ENCODE measurements at places on chromosomes 2 and 18.

DNA sequence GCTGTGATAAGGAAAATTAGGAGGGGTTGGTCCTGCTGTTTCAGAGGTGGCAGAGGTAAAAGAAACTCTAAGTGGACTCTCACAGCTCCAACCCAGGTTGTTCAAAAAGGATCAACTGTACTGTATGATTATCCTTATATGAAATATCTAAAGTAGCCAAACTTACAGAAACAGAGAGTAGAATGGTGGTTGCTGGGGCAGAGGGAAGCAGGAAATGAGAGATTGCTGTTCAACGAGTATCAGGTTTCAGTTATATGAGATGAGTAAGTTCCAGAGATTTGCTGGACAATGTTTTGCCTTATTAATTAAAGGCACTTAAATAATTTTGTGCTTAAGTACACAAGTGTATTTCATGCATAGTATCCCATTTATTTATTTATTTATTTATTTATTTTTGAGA, 972.0 kb upstream of the LRRTM1 start:
- DNase-seq, result no peak

DNA sequence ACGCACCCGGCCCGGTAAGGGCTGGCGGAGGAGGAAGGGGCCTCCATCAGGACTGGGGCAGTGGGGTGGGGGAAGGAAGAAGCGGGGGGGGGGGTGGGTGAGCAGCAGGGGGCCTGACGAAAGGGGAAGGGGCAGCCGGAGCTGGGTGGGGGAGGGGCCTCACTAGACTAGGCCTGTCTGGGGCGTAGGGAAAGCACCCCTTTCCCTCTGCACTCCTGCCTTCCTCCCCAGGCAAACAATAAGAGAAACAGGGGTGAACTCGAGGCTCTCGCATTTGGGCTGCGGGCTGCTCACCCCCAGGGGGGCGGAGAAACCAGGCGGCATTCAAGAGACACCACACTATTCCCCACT, 82.7 kb upstream of the POMC start:
- DNase-seq, result no peak

- no peak for DNase-seq
Observed at GRCh38 chr2:70961648-70961994, 16.8 kb upstream of the ANKRD53 start.

- DNase-seq, result no peak
Observed at GRCh38 chr18:78160961-78161656, 818.5 kb upstream of the SALL3 start.

DNA sequence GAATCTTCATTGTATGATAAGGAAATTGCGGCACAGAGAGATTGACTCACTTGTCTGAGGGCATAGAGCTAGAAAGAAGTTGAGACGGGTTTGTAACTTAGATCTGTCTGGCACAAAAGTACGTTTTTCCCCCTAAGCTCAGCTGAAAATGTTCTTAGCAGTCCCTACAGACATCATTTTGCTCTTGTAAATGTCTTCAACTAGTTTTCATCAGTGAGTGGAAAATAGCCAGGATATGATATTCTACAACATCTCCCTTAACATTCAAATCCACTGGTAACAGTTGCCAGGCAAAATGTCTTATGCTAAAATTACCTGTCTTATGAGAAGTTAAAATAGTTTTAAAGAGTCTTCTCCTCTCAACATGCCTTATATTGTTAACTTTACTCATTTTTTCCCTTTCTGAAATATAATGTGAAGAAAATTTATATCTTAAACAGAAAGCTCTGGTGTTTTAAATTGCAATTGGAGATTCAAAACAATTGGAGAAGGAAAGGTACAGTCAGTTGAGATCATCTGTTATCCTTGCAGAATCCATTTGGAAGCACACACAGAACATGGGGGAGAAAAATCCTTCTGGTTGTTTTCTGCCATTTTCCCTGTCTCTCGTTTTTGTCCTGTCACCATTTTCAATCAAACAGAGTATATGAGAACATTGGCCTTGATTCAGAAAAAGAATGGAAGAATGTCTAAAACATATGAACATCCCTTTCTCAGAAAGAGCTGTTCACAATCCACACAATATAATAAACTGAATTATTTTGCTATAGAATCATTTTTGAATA, 255.0 kb downstream of the TRIB2 start:
- DNase-seq, result no peak

GRCh38 chr2:170972296-170973224, 43.5 kb downstream of the GORASP2 start:
- DNase-seq, result no peak

GRCh38 chr2:227477291-227477690, 5.3 kb downstream of the AGFG1 start:
- no peak for DNase-seq

- no peak for DNase-seq
Observed at GRCh38 chr2:134178138-134178877, 75.6 kb upstream of the MGAT5 start.

GRCh38 chr2:105864262-105864661, 119.5 kb downstream of the NCK2 start:
- no peak for DNase-seq

GRCh38 chr18:3212657-3213056, 7.1 kb downstream of the MYOM1 start:
- DNase-seq, result no peak

DNA sequence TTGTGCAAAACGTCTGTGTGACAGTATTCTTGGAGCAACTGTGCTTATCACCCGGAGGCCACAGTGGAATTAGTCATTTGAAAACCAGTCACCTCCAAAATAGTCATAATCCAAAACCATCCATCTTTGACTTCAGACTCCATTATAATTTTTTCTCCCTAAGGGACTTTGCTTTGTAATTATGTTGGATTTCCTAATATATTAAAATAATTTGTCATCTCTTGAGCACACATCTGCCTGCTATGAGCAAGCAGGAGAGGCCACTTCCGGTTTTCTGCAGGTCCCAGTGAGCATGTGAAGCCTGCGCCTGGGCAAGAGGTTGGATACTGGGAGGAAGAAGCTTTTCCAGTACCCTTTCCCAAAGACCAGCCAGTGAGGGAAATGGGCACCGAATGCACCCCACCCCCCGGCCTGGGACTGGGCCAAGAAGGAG, 57.7 kb downstream of the ODC1 start:
- DNase-seq, result no peak

DNA sequence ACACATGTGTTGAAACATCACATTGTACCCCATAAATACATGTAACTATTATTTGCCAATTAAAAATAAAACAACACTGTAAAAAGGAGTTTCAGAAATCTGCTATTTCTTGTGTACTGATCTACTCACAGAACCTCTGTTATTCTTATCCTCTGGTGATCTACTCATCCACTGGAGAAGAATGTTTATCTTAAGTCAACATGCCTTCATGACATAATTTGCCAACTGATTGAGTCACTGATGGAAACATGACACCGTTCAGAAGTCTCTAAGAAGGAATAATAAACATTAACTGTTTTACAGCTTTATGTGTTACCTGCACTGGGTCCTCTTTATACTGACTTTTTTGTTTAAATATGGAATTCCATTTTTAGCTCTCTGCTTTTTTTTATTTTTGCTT, 555.2 kb downstream of the DCDC2C start:
- no peak for DNase-seq

DNA sequence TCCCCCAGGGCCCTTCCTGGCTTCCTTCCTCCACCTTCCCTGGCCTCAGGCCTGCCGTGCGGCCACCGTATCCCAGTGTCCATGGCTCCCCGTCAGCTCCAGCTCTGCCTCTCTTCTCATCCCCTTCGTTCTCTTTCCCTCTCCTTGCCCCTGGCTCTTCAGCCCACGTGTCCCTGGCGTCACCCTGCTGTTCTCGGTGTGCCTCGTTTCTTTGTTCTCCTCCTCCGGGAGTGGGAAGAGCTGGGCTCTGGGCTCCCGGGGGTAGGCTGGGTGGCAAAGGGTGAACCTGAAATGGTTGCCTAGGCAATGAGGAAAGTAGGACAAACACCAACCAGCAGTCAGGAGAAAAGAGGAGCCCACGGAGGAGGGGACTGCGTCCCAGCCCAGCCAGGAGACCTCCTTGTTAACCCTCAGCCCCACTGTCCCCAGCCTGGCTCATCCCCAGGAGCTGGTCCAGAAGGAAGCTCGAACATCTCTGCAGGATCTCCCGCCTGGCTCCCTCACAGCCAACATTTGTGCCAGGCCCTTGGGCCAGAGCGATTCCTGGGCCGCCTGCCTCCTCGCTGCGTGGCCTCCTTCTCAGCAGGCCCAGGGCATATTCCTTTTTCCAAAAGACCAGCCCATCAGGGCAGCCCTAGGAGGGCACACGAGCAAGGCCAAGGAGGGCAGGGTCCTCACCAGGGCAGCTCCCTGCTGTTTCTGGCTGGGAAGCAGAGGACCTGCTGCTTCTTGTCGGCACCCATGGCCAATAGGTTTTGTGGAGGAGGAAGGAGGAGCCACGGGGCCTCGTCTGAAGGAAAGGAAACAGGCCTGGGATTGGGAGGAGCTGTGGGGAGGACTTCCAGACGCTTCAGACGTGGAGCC, 30.9 kb upstream of the DNMT3A start:
- no peak for DNase-seq

- DNase-seq, result no peak
Observed at GRCh38 chr2:129767346-129768035, 212.0 kb upstream of the RAB6C start.

DNA sequence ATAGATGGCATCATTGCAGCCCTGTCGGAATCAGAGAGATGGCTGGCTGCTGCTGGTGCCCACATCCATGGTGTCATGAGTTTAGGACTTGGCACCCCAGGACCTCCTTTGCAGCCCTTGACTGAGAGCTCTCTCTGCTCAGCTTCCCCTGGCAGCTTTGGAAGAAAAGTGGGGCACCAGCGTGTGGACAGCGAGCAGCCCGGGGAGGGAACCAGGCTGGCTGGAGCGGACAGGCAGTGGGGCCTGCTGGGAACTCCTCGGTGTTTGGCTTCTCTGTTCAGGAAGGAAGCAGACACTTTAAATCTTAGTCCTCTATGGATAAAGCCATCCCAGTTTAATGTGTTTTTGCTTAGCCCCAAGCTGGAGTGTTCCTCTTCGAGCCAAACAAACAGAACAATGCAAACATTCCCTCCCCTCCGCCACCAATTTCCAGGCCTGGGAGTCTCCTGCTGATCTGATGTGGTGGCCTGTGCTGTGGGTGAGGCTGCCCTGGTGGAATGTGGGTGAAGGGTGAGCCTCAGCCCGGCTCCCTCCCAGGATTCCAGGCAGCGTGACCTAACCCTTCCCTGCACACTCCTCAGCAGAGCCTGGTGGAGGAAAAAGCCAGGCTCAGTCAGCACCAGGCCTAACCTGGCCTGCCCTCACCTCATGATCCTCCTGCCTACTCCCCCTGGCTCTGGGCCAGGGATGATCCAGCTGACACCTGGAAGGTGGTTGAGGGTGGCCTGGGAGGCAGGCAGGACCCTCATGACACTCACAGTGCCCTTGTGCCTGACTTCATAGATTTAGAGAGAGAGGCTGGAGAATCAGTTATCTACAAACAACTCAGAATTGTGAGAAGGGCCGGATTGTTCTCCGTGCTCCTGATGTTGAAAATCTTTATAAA, 21.6 kb upstream of the ITGB6 start:
- DNase-seq, result no peak

- no peak for DNase-seq
Observed at GRCh38 chr18:78713069-78713468, 266.5 kb upstream of the SALL3 start.

DNA sequence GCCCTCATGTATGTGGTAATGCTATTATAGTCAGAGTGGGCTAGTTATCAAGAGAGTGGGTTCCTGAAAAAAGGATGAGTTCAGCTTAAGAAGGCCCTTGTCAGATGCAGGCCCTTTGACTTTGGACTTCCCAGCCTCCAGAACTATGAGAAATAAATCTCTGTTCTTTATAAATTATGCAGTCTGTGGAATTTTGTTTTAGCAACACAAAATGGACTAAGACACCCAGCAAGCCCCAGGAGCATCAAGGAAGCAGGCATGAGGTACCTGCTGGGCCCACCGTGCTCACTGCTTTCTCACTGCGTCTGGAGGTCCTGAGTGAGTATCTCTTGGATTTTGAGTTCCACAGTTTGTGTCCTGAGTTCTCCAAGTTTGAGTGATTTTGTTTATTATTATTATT, 35.9 kb upstream of the LIPG start:
- DNase-seq, result no peak

GRCh38 chr18:40152859-40153258, 1802.2 kb upstream of the PIK3C3 start:
- DNase-seq, result no peak

GRCh38 chr18:24538414-24539264, 78.2 kb downstream of the HRH4 start:
- DNase-seq, result no peak

DNA sequence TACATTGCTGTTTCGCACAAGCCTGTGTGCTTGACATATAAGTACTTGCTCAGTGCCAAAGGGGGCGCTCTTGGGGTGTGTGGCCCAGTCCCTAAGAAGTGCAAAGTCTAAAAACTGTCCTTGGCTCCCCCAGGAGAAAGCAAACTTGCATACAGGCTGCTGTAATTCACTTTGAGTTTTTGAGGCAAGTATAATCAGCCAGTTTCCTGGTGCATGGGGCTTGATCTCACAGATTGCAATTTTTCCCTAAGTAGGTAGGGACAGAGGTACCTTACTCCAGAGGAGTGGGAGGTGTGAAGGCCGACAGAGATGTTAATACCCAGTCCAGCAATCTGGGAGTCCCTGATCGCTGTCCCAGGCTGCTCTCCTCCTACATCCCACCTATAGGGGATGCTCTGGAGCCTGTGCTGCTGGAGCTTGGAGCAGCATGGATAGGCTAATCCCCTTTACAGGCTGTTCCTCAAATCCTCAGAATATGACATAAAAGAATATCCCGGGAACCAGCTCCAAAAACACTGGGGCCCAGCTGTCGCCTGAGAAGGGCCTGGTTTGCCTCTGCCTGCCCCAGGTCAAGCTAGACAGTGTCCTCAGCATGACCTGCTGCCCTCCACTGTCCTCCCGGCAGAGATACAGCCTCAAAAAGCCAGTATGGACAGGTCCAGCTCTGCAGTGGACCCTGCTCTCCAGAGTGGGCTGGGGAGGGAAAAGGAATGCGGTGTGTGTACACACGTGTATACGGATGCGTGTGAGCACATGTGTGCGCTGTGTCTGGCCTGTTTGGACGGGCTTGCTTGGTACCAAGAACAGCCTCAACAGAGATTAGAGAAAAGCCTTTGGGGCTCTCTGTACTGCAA, 136.5 kb upstream of the HAAO start:
- no peak for DNase-seq

GRCh38 chr2:112958428-112959108, 19.2 kb upstream of the IL36G start:
- peak; percentile 12 for DNase-seq

- no peak for DNase-seq
Observed at GRCh38 chr2:30109856-30110255, 37.0 kb upstream of the YPEL5 start.

GRCh38 chr2:181352158-181352557, 105.0 kb upstream of the ITGA4 start:
- no peak for DNase-seq

DNA sequence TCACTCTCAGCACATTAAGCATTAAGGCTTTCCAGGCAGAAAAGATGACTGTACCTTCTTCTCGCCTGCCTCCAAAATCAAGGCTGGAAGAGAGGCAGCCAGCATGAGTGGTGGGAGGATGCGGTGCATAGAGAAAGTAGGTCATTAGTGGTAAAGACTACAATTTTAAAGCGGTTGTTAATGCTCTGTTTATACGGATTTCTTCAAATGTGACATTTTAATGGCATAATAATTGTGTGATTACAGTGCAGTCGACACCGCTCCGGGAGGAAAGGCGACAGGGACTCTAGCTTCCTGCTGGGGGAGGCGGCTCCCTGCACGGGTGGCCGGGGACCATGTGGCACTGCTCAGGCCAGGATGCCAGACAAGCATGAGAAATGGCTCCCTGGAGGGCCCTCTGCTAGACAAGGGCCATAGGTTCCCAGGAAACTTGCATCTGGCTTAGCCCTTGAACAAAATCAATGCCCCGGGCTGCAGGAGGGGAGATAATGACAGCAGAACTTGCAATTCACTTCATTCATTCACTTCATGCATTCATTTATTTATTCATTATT, 129.6 kb downstream of the GALNT14 start:
- DNase-seq, result no peak

Data from stimulated activated CD4-positive, alpha-beta T cell treated with anti-CD3 and anti-CD28 coated beads, Interleukin-1b, Interleukin-23, amount 100 ng/mL, for 4 hours (primary cell).